Fibroblast of upper back skin (primary cell): ENCODE measurements at places on chromosomes 2 and 18.

DNA sequence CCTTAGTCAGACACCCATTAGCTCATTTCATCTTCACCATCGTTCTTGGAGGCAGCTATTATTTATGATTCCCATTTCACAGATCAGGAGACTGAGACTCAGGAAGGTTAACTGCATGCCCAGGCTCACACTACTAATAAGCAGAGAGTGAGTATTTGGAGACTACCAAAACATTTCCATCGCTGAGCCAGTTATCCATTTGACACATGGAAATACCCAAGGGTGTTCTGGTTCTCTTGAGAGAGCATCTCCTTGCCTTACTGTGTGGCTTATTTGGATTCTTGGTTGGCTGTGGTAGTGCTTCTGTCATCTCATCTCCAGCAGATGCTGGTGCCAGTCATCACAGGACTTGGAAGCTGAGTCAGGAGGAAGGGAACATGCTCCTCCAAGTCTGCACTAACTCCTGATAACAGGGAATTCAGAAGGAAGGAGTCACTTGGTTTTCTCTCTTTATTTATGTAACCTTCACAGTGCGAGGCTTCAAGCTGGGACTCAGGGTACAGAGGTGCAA is 55.2 kb downstream of the RASGRP3 start:
- DNase-seq = no peak

GRCh38 chr2:99695130-99695943 is 205.5 kb upstream of the REV1 start:
- DNase-seq = no peak

- no peak for DNase-seq
Observed at GRCh38 chr2:55035716-55036115, 14.5 kb downstream of the RTN4 start.

DNA sequence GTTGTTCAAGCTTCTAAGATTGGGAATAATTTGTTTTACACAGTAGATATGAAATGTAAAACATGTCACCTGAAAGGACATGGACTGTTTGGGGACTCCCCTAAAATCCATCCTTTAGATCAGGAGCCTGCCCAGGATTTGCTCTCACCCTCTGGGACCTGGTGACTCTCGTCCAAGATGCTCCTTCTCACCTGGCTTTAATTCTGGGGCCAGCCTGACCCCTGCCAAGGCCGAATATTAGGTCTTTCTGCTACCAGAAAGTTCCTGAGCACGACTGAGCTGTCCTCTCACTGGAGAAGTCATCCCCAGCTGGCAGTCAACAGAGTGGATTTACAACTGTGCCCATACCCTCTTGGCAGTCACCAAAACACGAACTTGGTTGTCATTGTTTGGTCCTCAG is 25.3 kb downstream of the PTPN18 start:
- no peak for DNase-seq

DNA sequence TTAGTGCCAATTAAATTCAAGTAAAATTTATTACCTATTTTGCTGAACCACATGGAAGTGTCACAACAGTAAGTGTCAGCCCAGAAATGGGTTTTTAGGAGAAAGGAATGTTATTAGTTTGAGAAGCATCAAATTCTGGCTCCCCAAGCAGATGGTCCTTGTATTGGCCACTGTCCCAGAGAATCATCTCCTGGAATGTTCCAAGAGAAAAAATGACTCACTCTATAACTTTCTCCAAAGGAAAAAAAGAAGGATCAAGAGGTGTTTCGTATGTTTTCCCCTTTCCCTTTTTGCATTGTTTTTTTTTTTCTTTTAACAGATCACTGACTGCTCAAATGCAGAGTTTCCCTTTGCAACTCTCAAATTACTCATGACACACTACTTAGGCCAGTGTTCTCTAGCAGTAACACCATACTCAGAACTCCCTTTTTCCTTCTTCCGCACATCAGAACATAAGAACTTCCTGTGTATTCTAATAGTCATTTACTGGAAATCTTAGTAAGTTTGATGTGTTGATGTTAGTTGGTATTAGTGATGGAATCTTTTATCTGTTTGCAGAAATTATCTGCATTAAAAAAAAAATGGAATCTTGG is 390.3 kb downstream of the GPD2 start:
- peak; percentile 89 for DNase-seq

- DNase-seq = no peak
Observed at GRCh38 chr2:134287323-134287722, 33.5 kb downstream of the MGAT5 start.

DNA sequence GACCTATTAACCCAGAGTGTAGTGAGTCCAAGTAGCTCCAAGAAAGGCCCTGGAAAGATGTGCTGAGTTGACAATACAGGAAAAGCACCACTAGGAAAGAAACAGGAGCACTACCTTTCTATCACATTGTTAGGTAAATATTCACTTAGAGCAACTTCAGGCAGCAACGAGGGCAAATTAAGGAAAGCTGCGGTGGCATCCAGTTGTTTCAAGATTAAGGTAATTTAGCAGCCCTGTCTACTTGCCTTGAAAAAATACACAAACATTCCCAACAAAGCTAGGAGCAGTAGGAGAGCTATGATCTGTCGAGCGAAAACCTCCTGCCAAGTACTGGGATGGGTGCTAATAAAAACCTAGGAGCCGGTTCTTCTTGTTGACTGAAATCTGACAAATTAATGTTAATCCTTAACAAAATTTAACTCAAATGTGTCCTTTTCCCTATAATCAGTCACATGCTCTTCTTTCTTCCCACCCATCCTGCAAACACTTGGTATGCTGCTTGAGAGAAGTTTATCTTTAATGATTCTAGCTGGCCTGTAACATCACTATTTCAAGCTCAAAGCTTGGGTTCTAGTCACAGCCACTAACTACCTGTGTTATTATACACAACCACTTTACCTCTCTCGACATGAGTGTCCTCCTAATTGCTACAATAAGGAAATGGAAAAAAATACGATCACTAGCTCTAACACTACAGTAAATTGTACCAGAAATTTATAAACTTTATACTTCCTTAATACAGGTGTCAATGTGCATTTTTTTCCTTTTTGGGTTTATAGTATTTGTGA is 2.0 kb downstream of the ACAA2 start:
- DNase-seq = no peak

DNA sequence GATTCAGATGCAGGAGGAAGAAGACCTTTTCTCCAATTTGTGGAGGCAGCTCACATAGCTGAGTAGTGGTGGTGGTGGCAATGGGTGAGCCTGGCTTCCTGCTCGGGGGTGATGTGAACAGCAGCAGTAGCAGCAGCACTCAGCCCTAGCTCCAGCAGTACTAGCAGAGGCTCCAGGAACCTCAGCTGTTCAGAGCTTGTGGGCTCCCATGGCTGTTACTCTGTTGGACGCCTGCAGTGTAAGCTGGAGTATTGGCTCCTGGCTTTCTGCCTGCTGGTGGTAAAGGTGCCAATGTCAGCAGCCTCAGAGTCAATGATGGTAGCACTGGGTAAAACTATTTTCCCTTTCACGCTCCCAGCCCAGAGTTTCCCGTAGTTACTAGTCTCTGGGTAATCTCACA is 3.1 kb upstream of the SEH1L start:
- DNase-seq = peak; percentile 14

- DNase-seq = no peak
Observed at GRCh38 chr2:196182439-196183171, 11.2 kb upstream of the STK17B start.

DNA sequence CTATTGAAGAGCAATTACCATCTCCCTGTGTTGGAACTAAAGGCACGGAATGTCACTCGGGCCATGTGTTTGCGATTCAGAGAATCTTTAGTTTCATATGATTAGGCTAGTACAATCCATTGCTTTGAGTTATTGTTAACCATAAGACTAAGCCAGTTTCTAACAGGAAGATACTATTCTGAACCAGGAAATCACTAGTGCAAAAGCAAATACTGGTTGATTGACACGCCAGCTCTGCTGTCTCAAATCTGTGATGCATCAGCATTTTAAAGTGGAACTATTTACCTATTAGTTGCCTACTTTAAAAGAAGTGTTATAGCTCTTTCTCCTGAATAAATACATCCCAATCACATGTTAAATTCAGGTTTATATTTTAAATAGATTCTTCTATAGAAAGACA is 61.9 kb downstream of the AFTPH start:
- DNase-seq = no peak

DNA sequence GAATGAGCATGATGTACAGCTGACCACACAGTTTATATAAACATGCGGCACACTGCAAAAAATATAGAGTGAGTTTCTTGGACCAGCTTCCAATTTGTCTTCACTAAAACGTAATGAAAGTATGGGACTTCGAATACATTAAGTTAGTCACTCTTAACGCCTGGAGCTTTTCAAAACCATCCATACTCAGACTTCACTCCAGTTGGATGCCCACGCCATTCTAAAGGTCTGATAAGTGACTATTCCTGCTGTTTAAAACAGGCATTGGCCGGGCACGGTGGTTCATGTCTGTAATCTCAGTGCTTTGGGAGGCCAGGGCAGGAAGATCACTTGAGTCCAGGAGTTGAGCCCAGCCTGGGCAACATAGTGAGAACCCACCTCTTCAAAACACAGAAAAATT is 84.6 kb downstream of the MYL12B start:
- DNase-seq = no peak

GRCh38 chr2:36561237-36561944 is 36.6 kb downstream of the FEZ2 start:
- DNase-seq = peak; percentile 95

DNA sequence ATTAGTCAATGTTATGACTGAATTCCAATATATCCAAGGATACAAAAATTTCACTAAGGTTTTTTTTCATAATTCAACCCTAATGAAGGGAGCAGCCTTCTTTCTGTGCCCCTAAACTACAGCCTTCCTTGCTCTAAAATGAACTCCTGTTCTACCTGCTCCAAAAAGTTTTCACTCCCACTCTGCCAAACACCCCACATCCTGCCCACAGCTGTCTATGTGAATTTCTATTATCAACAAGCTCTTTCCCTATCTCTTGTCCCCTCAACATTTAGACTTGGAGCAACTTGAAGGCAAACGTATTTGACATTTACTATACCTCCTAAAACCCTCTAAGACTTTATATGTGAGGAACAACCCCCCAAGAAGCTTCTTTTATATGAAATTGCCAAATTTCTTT is 2.5 kb downstream of the STAT4 start:
- no peak for DNase-seq

DNA sequence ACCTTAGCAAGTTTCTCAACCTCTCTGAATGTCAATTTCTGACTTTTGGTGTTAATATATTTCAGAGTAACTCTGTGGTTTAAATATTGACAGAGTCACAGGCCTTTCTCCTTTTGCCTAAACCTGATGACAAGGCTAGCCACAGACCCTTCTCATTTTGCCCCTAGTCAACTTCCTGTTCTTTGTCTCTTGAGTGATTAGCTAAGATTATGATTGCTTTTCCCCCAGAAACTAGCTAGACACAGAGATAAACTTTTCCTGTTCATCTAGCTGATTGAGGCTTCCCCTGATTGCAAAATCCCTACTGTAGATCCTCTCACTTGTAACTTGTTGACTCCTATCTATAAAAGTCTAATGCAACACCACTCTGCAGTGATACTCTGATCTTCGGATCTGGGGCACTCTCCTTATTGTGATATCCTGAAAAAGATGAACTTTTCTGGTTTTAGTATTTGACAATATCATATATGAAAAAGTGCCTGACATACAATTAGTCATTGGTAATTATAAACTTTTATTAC is 241.4 kb downstream of the ZNF385B start:
- DNase-seq = no peak

- DNase-seq = no peak
Observed at GRCh38 chr2:120880381-120880780, 144.7 kb downstream of the GLI2 start.

DNA sequence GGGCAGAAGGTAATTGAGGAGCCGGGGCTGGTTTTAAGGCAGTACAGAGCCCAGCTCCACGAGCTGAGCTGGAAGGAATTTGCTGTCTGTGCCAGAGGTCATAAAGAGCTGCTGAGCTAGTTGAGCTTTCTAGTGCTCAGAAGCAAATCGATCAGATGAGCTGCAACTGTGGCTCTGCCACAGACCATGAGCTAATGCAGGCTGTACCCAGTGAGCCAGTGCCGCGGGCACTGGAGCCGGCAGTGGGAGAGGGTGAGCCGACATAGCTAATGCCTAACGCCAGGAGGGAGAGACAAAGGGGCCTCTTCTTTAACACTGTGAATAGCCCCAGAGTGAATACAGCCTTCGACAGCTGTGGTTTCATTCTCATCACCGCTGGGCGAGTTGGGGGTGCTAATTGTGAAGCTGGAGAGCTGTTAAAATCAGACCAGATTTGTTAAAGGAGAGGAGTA is 410.1 kb upstream of the TCF4 start:
- peak; percentile 68 for DNase-seq

DNA sequence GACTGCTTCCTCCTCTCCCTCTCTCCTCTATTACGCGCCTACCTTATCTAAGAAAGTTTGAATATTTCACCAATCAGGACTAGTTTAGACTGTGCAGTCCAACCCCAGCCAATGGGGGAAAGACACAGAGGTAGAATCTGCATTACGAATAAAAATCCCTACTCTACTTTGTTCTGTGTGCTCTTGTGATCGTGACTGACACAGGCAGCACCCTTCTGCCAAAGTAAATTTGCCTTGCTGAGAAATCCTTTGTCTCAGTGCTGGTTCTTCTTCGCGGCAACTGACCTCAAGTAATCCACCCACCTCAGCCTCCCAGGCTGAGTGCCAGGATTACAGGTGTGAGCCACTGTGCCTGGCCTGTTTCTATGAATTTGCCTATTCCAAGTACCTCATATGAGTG is 8.6 kb upstream of the CDCA7 start:
- no peak for DNase-seq

DNA sequence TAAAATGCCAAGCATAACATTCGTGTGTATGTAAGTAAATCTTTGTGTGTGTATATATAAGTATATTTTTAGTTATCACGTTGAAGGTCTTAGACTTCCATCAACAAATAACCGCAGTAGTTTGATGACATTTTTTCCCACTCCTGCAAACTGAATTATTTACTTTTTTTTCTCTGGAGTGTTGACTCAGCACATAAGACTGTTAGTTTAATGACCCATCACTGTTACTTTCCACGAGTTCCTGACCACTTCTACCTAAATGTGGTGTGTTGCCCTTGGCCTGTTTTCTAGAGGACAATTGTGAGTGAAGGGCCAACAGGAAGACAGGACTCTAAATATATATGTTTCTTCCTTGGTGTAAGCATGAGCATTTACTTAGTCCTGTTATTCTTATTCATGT is 71.3 kb upstream of the TXNDC2 start:
- DNase-seq = peak; percentile 76

- no peak for DNase-seq
Observed at GRCh38 chr2:57758686-57759085, 287.9 kb upstream of the VRK2 start.
